Fibroblast of the conjunctiva (primary cell): ENCODE measurements at places on chromosomes 13 and 19.

GRCh38 chr13:41056826-41057711 is 4.2 kb upstream of the WBP4 start:
- DNase-seq: no peak

DNA sequence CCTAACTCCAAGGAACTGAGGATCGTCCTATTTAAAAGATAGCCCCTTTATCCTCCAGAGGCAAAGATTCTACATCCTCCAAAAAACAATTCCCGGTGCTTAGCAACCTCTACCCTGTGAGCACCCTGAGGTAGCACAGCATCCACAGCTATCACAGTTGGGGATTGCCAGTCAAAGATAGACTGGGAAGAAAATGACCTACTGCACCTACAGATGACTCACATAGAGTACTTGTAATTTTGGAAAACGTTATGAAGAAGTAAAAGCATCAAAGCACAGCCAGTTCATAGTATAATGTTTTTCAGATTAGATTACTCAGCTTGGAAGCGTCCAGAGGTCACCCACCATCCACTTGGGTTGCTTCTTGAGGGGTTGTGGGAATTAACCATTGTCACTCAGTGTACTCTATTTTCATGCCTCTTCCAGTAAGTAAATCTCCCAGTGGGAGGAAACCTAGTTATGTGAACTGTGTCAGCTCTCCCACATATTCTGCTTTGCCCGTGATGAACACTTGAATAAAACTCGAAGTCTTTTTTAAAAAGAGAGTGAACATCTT is 8.9 kb upstream of the FAM124A start:
- DNase-seq: no peak

DNA sequence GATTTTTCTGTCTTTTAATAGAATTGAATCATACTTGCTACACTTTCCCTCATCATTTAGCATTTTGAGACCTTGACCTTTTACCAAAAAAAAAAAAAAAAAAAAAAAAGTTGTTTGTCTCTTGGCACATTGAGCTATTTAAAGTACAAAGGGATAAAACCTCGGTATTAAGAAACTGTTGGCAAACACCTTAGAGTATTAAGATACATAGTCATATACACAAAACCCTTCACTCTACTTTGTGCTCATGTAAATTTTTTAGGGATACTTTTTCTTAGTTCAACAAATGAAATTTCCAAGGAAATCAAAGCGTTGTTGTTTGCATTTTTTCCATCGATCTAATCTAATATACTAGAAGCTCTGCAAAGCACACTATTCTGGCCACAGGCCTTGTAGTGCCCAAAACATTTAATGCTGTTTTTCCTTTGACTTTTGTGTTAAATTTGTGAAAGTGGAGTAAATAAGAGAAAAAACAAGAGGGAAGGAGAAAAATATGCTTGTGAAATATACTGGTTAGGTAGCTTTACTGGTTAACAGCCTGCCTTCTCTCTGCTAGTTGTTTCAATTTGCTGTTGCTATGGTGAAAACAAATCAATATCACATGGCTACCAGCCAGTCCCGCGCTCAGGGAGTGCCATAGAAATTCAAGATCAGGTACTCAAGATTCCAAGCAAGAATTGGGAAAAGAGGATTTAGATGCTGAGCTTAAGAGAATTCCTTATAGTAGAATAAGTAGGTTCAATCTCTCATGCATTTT is 2.6 kb downstream of the MBNL2 start:
- no peak for DNase-seq

DNA sequence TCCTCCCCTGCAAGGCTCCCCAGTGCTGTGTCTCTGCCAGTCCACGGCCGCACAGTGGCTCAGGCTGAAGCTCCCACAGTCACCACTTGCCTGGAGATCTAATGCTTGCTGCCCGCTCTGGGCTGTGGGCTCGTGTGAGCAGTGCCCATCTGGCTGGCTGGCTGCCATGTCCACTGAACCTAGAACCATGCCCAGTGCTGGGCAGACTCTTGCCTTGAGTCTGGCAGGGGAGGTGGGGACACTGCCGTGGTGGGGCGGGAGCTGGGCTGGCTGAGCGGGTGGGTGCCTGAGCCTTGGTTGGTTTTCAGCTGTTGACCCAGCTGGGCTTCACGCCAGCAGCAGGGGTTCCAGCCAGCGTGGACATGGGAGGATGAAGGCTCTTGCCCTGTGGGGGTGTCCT is 52.3 kb downstream of the CRTC1 start:
- DNase-seq: no peak

DNA sequence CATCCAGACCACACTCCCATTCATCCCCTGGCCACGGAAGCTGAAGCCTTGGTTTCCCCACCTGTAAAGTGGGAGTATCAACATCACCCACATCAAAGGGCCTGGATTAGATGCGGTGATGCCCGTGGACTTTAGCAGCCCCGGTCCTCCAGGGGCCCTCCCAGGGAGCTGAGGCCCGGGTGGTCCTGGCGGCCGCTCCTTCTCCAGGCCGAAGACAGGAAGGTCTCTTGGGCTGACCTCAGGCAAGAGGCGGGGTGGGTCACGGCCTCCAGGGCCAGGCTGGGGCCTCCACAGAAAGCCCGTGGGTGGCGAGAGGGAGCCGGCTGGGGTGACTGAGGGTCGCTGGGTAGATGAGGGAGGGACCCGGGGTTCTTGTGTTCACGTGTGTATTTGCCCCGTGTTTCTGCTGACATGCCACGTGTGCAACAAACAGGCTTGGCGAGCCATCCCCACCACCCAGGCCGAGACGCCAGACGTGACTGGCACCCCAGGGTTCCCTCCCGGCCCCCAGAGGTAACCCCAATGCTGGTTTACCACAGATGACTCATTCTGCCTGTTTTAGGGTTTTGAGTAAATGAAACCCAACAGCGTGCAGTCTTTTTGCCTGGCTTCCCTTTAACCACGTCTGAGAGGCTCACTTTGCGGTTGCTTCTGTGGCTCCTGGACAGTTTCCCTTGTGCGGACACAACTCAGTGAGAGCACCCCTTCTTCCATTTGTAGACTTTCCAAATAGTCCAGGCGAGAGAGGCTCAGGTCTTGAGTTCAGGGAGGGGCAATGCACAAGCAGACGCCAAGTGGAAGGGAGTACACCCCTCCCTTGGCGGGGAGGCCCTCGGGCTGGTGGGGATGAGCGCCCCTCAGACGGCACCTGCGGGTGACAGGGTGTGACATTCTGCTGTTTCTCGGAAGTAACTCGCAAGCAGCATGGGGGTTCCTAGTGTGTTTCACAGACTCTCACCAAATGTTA is 42.9 kb downstream of the C13orf46 start:
- DNase-seq: no peak

DNA sequence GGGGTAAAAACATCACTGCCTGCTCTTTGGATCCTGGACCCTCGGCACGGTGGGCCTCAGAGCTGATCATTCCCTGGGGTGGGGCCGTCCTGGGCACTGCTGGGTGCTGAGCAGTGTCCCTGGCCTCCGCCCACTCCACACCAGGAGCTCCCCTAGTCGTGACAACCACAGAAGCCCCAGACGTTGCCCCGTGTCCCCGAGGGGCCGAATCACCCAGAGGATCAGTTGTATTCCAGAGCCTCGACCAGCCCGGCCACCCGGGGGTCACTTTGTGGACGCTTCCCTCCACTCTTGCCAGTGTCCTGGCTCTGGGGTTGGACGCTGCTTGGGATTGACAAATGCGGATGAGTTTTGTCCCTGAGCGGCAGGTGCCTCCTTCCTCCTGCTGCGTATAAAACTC is 10.2 kb downstream of the C2CD4C start:
- no peak for DNase-seq

- no peak for DNase-seq
Observed at GRCh38 chr13:101570410-101570809, 117.9 kb downstream of the ITGBL1 start.

DNA sequence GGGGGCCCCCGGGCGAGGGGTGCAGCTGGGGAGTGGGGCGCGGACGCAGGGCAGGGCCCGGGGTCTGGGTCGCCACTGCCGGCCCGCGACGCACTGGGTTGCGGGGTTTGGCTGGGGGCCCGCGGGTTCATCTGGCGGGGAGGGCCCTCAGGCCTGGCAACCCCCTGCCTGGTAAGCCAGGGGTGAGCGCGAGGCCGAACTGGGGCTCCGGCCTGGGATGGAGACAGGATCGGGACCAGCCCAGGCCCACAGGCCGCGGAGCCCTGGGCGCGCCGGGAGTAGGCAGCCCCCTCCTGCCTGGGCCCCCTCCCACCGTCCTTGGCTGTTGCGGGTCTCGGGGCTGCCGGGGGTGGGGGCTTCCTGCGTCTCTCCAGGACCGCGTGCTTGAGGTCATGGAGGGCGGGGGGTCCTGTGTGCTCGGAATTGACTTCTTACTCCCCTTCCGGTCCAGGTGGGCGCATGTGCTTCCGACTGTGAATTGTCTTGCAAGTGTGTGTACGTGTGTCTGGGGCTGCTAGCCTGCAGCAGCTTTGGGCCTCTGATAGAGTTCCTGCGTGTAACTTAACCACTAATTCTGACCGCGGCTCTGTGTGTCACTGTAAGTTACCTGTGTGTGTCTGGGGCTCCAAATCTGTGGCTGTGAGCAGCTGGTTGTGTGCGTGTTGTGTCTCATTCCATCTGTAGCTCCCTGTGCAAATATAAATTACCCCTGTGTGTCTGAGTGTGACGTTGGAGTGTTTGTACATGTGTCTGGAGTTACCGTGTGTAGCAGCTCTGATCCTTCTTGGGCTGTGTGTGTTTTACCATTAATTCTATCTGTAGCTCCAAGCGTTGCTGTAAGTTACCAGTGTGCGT is 751 bp downstream of the GRAMD1A start:
- DNase-seq: no peak

DNA sequence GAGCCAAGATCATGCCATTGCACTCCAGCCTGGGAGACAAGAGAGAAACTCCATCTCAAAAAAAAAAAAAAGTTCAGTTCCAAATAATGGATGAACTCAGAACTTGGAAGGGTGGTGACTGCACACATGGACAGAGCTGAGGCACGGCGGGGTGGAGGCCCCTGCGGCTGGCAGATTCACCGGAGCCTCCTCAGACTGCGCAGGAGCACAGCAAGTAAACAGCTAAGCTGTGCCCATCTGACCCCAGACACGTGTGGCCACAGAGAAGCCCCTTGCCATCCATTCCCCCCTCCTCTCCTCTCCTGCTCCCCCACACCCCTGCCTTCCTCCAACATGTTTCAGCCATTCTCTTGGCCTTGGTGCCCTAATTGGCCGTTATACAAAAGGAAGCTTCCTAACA is 15.6 kb upstream of the PROZ start:
- no peak for DNase-seq

- DNase-seq: peak; percentile 63
Observed at GRCh38 chr13:59424661-59425060, 739.1 kb downstream of the DIAPH3 start.

- DNase-seq: no peak
Observed at GRCh38 chr19:11025006-11025405, 64.2 kb downstream of the SMARCA4 start.

GRCh38 chr13:26518451-26518959 is 39.0 kb upstream of the WASF3 start:
- no peak for DNase-seq

GRCh38 chr13:28356561-28357021 is 138.3 kb downstream of the FLT1 start:
- no peak for DNase-seq

DNA sequence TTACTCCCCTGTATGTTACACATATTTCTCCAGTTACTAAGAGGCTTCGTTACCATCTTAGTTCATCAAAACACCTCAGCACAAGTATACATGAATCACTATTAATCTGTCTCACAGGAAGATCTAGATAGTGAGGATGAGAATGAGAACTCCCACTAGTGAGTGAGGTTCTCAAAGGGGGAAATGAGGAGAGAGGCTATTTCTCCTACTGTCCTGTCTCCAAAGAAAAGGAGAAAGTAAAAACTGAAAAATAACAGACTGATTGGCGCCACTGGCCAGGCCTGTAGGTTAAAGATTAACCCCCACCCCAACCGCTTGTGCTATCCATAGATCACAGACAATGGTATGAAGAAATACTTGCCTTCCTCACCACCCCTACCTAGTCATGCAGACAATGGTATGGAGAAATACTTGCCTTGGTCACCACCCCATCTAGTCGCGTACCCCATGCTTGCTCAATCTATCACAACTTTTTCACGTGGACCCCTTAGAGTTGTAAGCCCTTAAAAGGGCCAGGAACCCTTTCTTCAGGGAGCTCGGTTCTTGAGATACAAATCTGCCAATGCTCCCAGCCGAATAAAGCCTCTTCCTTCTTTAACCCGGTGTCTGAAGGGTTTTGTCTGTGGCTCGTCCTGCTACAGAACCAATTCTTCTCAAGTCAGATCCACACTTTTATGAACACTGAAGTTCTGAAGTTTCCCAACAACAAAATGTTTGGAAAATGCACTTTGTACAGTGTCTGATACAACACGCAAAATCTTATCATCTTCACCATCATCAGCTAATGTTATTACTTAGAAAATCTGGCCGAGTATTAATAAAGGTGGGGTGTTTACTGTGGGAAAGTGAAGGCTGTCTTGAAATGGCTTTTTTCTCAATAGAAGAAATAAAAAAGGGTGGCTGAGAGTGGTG is 598.1 kb downstream of the UQCRFS1 start:
- no peak for DNase-seq
